ENCODE measurements at places on chromosomes 2 and 18.

DNA sequence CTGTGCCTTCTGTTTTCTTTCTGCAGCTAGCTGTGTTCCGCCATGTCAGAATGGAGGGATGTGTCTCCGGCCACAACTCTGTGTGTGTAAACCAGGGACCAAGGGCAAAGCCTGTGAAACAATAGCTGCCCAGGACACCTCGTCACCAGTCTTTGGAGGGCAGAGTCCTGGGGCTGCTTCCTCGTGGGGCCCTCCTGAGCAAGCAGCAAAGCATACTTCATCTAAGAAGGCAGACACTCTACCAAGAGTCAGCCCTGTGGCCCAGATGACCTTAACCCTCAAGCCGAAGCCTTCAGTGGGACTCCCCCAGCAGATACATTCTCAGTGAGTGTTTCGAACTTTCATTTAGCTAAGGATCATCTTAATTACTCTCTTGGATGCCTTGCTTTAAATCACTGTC is 74.1 kb downstream of the LTBP1 start:
- no peak for DNase-seq

DNA sequence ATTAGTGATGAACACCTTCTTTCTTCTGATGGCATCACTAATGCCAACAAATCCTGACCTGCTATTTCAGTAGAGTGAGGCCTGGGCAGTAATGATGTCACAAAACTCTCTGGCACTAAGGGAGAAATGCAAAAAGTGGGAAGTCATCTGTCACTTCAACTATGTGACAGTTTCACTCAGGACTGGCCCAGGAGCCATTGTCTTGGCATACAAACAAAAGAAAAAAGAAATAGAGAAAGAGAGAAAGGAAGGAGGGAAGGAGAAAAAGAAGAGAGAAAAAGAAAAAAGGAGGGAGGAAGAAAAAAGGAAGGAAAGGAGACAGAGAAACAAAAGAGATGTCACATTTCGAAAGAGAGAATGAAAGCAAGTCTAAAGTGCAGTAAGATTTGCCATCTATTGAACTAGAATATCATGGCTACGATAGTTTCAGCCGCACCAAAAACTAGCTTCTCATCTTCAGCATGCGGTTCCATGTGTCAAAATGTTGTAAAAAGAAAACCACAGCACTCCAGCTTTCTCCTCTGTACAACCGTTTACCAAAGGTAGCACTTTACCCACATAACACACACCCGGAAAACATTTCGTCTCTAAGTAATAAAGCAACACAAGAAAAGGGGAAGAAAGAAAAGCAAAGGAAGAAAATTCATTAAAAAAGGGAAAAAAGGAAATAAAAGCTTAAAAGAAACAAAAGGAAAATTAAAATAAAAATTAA is 50.1 kb downstream of the CD226 start:
- DNase-seq, result no peak

DNA sequence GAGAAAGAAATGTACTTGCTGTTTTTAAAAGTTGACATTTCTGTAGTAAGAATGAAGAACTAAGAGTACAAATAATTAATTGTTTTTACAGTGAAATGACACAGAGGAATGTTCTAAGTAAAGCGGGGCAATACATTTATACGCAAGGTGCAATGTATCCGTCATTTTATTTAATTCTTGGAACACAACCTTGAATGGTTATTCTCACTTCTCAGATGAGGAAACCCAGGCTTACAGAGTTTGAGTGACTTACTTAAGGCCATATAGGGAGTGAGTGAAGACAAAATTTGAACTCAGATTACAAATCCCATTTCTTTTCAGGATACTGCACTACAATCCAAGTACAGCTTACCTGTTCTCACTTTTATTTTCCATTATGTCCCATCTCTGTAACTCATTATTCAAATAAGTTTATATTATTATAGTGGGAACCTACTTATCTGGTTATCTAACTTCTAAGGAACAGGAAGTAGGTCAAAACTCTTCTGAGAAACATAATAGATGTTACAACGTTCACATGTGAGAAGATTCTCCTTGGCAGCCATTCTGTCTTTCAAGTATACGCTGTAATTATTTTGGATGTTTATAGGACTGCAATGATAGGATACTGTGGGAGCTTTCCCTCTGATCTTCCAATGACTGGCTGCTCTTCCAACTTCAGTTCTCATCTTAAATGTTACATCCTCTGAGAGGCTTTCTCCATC is 12.3 kb upstream of the STK17B start:
- DNase-seq, result no peak

DNA sequence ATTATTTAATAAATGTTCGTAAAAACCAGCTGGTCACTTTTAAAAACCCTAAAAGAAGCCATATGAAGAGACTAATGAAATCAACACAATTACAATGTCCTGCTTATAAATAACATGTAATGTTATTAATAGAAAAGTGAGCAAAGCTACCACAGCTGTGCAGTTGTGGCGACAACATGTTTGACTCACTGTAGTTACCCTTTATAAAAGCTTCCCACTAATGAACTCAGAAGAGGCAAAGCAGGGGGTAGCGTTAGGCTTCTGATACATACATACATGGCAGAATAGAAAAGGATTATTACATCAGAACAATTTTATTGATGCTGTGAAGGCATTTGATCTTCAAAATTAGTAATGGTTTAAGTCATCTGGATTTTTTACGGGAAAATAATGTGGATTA is 219.7 kb downstream of the SLC4A10 start:
- DNase-seq, result no peak

GRCh38 chr2:235556086-235556485 is 62.2 kb downstream of the AGAP1 start:
- DNase-seq, result no peak

- no peak for DNase-seq
Measured at GRCh38 chr2:106523976-106524665, 37.0 kb downstream of the CD8B2 start.

GRCh38 chr2:153477636-153478288 is 800 bp downstream of the RPRM start:
- DNase-seq, result no peak

DNA sequence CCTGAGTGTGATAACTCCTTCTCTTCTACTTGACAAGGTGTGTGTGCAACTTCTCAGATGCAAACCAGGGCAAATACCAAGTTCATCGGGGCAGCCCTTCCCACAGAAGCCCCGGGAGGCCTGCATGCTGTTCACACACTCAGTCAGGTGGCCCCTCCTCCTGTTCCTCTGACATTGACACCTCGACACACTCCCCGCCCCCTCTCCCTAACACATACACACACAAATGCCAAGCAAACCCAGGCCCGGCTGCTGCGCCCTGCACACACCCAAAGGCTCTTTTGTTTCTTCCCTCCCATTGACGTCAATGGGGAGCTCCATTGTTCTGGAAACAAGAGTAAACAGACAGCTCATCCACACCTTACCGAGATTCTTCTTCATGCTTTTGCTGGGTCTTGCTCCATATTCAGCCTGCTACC is 1.7 kb upstream of the PER2 start:
- DNase-seq, result peak; percentile 18

DNA sequence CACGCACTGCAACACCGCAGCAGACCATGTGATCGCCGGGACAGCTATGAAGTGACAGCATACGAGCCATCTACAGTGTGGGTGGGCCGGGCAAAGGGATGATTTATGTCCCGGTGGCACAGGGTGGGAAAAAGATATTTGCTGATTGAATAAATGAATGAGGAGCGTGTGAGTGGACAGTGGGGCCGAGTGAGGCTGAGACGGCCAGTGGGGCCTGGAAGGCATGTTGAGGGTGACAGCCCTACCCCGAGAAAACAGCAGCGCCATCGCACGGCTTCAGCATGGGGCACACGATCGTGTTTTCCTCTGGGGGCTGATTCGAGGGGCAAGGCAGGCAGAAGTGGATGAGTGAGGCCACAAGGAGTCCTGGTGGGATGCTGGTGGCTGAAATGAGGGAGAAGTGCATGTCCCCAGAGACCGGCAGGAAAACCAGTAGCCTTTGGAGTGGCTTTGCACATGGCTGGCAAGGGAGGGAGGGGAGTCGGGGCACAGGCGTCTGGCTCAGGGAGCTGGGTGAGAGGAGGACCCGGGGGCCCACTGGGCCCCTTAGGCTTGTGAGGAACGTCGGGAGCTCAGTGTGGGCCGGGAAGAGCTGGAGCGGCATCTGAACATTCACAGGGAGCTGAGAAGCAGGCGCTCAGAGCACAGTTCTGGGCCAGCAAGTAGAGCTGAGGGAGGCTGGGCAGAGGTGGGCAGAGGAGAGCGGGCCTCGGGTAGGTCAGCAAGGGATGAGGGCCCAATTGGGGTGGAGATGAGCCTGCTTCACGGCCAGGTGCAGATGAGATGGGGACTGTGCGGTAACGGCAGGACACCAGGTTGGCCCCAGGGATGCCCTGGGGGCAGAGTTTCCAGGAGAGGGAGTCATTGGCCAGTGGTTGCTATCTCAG is 32.1 kb upstream of the MAL start:
- no peak for DNase-seq

DNA sequence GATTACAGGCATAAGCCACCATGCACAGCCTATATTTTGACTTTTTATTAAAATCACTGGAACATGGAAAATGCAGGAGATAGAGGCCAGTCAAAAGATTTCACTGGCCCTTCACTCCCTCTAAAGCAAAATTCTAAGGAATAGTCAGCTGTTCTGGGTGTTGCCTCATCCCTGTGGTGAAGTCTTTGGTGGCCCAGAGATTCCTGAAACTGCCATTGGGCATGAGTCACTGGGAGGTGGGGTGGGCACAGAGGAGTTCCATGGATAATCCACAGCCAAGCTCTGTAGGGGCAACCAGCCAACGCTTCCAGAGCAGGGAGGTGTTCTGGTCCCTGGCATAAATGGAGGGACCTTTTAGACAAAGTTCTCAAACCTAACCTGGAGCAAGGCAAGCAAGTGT is 89.7 kb upstream of the TTC39C start:
- no peak for DNase-seq

DNA sequence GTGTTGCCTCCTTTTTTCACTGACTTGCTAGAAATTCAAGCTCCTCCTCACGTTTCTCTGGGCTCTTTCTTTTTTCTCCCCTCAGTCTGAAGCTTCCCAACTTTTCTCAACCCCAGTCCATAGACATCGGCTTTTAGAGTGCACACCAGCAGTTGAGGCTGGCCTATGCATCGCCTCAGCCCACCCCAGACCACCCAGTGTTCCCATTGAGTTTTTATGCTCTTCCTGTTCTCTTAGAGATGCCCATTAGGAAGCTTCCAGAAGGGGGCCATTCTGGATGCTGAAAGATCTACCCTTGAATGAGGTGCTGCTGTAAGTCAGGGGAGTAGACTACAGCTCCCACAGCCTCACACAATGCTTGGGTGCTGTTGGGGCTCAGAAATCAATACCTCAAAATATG is 12.0 kb upstream of the GYPC start:
- DNase-seq, result no peak

GRCh38 chr2:20484810-20485611 is 38.1 kb downstream of the RHOB start:
- no peak for DNase-seq

- no peak for DNase-seq
Measured at GRCh38 chr2:137964066-137964858, at the start of gene HNMT. HNMT (plus strand) TSS chr2:137964473; CDS start chr2:137964492, 19 bp downstream.

GRCh38 chr2:21046506-21046905 is 2.6 kb upstream of the APOB start:
- DNase-seq, result no peak

- DNase-seq, result no peak
Measured at GRCh38 chr18:49795612-49796552, 17.5 kb downstream of the ACAA2 start.

DNA sequence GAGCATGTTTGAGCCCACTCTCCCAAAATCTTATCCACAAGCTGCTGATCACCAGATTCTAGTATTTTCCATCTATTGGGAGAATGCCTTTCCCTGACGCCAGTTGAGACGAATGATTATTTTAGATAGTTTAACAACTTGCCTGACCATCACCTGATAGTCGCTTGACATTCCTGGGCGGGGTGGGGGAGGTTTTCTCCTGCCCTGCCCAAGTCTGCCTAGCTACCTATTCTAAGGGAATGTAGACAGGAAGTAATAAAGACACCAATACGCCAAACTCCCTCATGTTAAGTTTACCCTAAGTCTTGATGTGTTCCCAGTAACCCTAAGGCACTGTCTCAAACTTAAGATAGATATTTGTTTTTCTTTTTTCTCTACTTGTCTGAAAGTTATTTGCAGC is 4.6 kb upstream of the ACAA2 start:
- DNase-seq, result no peak

DNA sequence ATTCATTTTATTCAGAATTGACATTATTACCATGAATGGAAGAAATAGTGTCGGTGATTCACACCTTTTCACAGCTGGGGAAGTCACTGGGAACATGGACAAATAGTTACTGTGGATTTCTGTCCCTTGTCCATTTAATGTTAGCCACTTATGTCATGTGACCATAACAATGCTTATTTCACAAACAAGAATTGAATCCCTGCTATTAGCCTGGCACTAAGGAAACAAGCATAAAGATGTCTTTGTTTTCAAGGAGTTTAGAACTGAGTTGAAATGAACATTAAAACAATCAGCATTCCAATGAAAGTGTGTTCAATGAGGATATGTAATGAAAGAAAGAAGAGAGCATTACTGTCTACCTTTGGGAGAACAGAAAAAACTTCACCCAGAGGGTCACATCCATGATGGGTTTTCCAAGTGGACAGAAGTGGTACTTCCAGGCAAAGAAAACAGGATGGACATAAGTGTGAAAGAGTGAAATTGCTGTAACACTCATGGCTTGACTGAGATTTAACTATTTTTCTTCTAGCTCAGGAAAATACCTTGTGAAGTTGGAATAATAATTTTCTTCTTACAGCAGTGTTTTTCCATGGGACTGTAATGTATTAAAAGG is 324.5 kb upstream of the UBE2E3 start:
- no peak for DNase-seq

DNA sequence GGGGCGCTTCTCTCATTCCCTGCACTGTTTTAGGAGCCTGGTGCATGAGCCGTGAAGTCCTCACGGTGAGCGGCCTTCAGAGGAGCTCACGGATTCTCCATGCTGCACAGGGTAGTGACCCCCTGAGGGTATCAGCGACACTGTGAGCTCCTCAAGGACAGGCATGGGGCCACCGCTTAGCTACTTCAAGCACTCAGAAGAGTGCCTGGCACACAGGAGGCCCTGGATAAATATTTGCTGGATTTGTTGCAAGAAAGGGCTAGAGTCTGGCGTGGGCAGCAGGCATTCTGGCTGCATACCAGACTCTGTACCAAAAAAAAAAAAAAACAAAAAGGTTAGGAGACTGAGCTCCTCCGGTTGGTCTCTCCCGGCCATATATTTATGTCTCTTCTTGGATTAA is 5.7 kb upstream of the MBP start:
- no peak for DNase-seq

- no peak for DNase-seq
Measured at GRCh38 chr18:62523255-62523588, 397 bp downstream of the ZCCHC2 start.

DNA sequence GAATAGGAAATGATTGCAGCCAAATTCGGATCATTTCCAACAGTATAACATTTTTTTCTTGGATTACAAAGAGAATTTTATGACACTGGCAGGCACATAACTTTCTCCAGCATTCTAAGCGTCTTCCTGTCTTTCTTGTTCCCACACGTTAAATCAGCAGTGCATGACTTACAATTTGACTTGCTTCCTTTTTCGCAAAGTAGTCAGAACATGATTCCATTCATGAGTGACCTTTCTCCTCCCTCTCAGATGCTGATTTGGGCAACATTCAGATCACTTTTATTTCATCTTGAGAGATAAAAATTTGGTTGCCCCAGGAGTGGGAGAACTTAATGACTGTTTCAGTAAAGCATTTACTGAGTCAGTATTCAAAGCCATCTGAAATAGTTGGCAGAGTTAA is 858.7 kb upstream of the ACVR2A start:
- DNase-seq, result no peak

Data from activated CD8-positive, alpha-beta memory T cell treated with anti-CD3 and anti-CD28 coated beads for 4 hours (primary cell).